ENCODE measurements at places on chromosomes 16 and 17.

- DNase-seq = no peak
These were observed 55.0 kb upstream of the ATP2A3 start for GRCh38 chr17:4019275-4019674.

GRCh38 chr16:11788914-11789313, 8.1 kb downstream of the ZC3H7A start:
- DNase-seq = no peak

DNA sequence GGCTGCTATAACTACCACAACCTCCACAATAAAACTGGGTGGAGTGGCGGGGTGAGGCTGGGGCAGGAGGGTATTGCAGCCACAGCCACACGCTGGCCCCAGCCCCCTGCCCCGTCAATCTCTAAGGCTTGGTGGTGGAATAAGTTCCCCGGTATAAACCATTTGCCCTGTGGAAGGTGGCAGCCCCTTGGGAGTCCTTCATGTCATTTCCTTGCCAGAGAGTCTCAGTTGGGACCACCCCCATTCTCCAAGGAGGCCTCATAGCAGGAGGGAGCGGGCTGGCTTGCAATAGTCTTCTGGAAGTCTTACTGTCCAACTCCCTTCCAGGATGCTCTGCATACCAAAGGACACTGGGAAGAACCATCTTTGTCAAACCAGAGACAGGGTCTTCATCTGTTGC, 19.4 kb downstream of the CD300A start:
- DNase-seq = no peak

DNA sequence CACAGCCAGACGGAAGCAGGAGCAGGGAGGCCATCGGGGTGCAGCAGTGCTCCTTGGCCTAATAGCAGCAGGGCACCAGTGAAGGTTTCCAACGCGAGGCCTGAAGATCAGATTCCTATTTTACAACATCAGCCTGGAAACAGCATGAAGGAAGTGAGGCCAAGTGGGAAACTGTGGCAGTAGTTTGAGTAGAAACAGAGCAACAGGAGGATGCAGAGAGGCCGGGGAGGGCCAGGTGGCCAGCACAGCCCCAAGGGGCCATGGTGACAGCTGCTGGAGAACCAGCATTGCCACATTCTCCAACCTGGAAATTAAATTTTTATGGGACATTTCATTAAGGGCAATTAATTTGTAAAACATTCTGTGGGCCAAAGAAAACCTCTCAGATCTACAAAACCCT, 3.4 kb upstream of the ANKRD11 start:
- DNase-seq = no peak

DNA sequence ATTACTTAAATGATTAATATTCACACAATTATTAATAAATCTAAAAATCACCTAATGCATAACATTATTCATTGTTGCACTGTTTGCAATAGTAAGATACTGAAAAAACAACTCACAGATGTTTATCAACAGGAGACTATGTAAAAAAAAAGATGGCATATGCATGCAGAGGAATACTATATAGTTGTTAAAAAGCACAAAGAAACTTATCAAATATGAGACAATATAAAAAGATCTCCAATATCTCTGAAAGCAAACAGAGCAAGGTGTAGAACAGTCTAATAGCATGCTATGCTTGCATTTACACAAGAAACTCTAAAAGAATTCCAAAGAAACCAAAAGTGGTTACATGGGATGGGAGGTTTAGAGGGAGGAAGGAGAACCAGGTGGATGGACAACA, 3.7 kb downstream of the RNF157 start:
- DNase-seq = no peak

- no peak for DNase-seq
These were observed 24.8 kb downstream of the KCNJ12 start for GRCh38 chr17:21400816-21401593.

DNA sequence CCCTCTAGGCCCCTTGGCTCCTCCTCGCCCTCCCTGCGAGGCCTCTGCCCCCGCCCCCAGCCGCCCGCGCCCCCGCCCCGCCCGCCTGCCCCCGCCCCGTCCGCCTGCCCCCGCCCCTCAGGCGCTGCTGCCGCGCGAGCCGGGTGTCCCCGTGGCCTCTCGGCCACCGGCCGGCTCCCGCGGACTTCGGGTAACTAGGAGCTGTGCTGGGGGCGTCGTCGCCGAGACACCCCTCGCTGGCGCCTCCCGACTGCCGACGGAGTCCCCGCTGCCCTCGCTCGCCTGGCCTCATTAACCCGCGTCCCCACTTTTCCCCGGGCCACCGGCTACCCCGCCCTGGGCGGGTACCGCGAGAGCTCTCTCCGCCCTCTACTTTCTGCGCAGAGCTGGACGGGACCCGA, at the start of gene TLCD1:
TSS of gene TLCD1 (minus strand) at position 8 of the 401 bp plus-strand sequence. CDS start 136 bp downstream, outside the sequence.
- no peak for DNase-seq

GRCh38 chr17:11406716-11407115, 165.7 kb downstream of the SHISA6 start:
- no peak for DNase-seq

GRCh38 chr17:70324031-70324430, 154.7 kb downstream of the KCNJ2 start:
- DNase-seq = no peak

GRCh38 chr17:79414063-79414792, 196.6 kb downstream of the RBFOX3 start:
- DNase-seq = no peak

- no peak for DNase-seq
These were observed 85.0 kb upstream of the MED9 start for GRCh38 chr17:17391668-17392370.

DNA sequence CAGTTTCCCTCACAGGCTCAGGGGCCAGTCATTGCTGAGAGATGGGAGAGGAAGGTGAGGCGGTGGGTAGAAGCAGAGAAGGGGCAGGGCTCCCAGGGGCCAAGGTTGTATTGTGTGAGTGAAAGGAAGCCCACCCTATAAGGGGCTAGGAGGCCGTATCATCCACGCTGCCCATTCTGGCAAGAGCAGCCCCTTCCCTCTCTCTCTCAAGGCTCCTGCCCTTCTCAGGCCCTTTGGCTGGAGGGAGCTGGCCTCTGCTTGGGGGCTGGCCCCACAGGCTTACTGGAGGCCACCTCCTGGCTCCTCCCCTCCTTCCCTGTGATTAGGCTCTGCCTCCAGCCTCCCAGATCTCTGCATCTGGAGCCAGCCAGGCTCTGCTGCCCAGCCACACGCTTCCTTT, 7.6 kb downstream of the TBKBP1 start:
- DNase-seq = no peak

DNA sequence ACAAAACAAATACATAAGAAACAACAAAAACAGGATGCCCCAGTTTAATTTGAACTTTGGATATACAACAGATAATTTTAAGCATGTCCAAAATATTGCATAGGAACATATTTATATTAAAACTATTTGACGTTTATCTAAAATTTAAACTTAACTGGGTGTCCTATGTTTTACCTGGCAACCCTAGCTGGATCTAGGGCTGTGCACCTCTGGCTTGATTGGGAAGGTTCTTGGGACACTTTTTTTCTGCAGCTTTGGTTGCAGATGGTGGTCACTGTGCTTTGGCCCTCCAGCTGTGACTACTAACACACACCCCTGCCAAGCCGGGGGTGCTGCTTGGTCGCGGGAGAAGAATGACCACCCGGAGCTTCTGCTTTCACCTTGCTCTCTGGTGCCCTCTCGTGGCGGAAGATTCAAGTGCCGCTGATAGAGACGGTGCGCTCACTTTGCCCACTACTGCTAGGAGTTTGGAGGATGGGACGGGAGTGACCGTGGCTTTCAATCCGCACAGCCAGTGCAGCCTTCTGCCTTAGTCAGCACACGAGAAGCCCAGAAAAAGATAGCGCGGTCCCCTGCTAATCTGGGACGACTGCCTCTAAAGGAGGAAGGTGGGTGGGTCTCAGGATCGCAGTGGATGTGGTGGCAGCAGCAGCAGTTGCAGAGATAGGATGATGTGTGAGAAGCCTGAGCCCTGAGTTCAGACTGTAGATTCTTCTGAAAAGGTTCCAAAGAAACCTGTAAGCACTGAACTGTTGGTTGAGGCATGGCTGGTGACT, 6.7 kb downstream of the SPACA3 start:
- peak; percentile 73 for DNase-seq

Data from kidney glomerular epithelial cell (primary cell).